T-cell (primary cell): ENCODE measurements at places on chromosomes 13 and 19.

GRCh38 chr13:111298214-111298975 lies 22.0 kb upstream of the TEX29 start:
- DNase-seq: no peak

DNA sequence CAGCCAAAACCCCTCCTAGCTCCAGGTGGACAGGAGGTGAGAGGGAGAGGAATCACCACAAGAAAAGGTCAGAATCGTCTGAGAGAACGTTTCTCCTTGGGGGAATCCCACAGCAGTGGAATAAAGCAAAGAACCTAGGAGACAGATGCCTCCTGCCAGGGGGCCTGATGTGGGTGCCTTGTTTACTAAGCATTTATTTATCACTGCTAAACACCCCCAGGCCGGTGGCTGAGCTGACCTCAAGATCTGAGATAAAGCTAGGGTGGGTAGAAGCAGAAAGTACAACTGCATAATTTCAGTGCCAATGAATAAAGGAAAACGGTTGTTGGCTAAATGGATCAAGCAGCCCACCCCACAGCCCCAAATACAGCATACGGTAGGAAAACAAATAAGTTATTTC lies 33.9 kb upstream of the ATP11A start:
- no peak for DNase-seq

DNA sequence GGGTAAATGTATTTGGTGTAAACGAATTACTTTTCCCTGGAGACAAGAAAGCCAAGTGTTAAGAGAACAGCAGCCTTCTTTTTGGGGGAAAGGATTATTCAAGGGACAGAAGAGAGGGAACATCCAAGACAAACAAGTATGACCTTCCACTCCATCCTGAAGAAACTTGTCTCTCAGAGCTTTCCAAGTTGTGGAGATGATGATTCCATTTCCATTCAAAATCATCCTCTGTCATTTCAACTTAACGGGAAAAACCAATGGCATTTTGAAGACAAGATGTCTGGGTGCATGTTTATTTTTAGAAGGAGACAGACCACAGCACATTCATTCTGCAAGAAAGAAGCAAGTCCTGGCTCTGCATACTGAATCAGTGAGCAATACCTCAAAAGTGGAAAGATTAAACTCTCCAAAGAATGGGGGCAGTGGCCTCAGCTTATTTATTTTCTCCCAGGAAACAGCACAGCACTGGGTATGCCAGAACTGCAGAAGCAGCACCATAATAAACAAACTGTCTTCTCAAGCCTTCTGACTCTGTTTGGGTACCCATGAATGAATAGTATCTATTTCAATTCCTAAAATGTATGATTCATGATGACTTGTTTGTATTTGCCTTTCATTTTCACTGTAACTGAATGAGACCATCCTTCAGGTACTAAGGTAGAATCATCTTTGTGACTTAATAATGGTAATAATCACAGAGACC lies 541.0 kb downstream of the RFC3 start:
- no peak for DNase-seq

DNA sequence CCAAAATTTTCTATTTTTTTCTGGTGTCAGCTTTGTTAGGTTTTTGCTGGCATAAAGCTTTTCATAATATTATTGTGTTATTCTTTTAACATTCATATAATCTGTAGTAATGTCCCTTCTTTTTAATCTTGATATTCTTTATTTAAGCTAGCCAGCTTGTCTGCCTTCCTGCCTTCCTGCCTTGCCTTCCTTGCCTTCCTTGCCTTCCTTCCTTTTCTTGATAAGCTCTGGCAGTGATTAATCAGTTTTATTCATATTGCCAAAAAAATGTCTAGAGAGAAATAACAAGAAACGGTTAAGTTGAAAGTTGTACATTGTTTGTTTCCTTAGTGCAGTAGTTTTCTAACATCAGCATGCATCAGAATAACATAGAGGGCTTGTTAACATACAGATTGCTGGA lies 257.5 kb downstream of the MAB21L1 start:
- no peak for DNase-seq

DNA sequence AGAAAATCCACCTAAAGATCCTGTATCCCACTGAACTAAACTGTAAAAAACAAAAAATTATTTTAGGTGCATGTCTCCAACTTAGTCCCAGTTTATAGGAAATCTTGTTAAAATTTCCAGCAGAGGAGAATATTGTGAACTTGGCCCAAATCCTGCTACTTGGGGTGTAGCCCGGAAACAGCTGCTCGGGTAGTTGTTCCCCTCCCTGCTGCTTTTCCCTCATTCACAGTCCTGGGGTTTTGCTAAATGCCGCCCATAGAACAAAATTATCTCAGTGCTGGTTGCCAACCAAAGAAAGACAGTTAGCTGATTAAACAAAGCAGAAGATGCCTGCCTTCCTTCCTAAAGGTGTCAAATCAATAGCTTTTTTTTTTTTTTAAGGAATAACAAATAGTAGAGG lies 330.5 kb upstream of the KLF12 start:
- no peak for DNase-seq

DNA sequence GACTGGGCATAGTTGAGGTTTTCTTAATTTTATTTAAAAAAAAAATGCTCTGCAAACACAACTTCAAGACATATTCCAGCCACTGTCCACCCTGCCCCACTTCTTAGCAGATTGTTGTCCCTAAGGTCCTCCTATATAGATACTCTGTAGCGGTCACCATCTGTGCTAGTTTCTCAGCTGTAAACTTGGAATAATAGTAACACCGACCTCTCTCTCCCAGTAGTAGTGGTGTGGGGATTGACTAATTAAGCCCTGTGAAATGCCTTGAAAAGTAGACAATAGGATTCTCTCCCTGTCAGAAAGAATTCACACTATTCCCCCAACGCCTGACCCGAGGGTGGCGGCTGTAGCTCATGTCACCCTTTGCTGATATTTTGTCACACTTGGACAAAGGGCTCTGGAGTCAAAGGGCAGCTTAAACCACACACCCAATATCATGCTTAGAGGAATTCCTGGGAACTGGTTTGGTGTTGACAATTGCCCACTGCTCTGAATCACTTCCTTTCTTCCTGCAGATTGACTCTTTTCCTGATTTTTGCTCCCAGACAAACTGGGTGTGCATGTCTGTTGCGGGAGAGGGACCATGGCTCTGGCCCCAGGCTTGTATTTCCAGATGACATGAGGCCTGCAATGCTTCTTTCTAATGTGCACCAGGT lies 9.2 kb upstream of the SERP2 start:
- no peak for DNase-seq

- DNase-seq: no peak
Measured at GRCh38 chr13:106496072-106496997, 39.1 kb downstream of the EFNB2 start.

DNA sequence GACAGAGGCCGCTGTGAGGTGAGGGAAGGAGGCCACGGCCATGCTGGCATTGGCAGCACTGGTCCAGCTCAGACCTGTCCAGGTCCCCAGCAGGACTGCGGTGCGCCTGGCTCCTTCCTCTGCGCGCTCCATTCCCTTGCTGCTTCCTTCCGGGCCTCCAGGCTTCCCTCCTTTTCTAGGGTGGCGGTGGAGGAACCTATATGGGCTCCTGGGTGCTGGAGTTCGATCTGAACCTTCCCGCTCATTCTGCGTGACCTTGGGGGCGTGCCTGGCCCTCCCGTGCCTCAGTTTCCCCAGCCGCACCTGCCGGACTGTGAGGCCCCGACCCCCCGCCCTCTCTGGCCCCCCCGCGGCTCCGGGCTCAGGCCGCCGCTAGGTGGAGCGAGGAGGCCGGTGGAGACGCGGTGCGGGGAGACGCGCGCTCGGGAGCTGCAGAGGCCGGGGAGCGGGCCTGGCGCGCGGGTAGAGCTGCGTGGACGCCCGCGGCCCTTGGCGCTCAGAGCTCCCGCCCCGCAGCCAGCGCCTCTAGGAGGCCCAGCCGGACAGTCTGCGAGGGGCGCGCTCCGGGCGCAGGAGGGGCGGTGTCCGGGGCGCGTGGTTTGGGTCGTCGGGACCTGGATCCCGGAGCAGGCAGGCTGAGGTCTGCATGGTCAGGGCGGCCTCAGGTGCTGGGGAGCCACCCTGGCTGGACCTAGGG lies 29.9 kb downstream of the EFNA2 start:
- no peak for DNase-seq

DNA sequence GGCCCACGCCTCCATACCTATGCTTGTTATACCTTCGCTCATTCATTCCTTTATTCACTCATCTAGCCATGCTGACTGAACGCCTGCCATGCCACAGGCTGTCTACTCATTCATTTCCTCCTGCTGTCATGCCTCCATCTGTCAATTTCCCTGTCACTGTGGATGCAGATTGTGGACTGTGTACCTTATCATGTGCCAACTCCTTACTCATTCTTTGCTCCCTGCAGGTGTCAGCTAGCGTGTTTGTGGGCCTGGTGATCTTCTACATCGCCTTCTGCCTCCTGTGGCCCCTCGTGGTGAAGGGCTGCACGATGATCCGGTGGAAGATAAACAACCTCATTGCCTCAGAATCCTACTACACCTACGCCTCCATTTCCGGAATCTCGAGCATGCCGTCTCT lies 4.1 kb upstream of the PSMD8 start:
- no peak for DNase-seq

DNA sequence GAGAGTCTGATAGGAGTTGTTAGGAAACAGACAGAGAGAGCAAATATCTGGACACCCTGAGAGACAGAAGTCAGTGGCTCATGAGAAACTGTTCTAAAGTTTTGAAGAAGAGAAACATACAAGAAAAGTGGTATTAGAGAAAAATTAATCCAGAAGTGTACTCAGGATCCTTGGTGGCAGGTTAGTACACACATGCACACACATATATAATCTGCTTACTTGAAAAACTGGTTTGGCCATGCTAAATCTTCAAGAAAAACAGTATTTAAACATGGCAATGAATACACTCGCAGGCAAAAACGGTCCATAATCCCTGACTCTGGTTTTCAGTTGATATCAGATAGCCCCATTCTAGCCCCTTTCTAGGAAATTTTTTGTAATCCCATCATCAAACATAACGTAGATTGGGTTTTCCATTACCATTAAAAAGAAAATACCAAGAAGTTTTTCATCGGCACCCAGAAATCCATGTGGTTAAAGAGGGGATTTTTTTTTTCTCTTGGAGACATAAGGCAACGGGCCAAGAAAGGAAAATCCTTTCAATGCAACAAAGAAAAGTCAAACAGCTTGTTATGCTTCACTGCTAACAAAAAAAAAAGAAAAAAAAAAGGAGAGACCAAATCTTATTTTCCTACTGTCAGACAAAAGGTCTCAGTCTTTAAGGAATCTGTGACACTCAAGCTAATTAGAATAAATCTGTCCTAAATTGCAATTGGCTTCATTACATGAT lies 178.0 kb upstream of the MIR17HG start:
- DNase-seq: no peak
